ENCODE measurements at places on chromosomes 2 and 18.

- no peak for DNase-seq
These were observed 10.9 kb downstream of the NBEAL1 start for GRCh38 chr2:203025592-203025991.

GRCh38 chr2:204886713-204887112, 341.4 kb downstream of the PARD3B start:
- no peak for DNase-seq

DNA sequence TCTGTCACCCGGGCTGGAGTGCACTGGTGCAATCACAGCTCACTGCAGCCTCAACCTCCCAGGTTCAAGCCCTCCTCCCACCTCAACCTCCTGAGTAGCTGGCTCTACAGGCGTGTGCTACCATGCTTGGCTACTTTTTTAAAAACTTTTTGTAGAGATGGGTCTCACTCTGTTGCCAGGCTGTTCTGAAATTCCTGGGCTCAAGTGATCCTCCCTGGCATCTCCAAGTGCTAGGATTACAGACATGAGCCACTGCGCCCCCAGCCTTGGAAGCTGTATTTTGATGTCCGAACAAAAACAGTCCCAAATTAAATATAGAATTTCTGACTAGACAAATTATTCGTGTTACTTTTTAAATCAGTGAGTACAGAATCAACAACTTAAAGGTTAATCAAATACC, 97.4 kb downstream of the ZNF516 start:
- DNase-seq = no peak

GRCh38 chr2:105573490-105573889, 171.2 kb upstream of the NCK2 start:
- no peak for DNase-seq

GRCh38 chr2:31386648-31387047, 27.9 kb downstream of the XDH start:
- DNase-seq = no peak

DNA sequence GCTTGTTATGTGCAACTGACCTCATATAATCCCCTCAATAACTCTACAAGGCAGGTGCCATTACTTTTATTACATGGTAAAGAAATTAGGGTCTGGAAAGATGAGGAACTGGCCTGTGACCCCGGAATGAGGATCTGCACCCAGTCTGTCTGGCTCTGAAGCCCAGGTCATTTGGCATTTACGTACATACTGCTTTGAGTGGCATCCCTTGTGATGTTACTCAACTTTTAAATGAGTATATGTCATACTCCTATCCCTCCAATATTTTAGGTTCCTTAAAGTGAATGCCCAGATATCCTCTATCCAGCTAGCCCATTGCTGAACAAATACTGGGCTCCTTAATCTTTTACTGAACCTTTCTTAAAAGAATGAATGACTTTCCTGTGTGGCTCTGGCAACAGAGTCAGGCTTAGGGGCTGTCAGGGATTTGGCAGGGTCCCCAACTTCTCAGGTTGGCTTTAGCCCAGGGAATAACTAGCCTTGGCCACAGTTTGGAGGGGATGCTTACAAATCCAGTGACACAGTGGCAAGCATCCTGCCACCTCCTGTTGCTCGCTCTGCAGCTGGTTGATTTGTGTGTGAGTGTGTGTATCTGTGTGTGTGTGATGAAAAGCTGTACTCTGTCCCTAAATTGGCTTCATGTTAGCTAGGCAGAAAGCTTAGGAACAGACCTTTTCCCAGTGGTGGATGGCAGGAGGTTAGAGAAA, 3.4 kb upstream of the CXCR4 start:
- no peak for DNase-seq

DNA sequence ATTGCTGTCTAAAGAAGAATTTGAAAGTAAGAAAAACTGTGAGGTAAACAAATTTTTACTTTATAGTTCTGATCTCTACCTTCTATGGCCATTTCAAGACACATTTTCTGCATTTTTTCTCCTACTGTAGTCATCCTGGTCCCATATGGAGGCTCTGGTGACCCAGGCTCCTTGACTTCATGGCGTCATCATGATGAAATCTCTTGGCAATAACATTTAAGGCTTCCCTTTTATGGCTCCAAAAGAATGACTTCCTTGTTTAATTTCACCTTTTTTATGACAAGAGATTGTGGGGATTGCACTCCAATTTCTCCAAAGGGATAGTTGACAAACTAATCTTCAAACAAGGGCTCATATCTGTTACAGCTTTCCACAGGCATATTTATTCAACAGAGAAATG, 143.0 kb upstream of the SCN7A start:
- no peak for DNase-seq

- peak; percentile 21 for DNase-seq
These were observed 29.3 kb downstream of the AQP12A start for GRCh38 chr2:240720686-240721595.

DNA sequence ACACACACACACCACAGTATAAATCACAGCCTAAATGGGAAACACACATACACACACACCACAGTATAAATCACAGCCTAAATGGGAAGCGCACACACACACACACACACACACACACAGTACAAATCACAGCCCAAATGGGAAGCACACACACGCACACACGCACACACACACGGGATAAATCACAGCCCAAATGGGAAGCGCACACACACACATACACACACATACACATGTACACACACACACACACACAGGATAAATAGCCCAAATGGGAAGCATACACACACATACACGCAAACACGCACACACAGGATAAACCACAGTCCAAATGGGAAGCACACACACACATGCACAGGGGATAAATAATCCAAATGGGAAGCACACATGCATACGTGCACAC, 68.1 kb downstream of the ADNP2 start:
- no peak for DNase-seq

- DNase-seq = no peak
These were observed 101.5 kb downstream of the MAP2 start for GRCh38 chr2:209525331-209525730.

DNA sequence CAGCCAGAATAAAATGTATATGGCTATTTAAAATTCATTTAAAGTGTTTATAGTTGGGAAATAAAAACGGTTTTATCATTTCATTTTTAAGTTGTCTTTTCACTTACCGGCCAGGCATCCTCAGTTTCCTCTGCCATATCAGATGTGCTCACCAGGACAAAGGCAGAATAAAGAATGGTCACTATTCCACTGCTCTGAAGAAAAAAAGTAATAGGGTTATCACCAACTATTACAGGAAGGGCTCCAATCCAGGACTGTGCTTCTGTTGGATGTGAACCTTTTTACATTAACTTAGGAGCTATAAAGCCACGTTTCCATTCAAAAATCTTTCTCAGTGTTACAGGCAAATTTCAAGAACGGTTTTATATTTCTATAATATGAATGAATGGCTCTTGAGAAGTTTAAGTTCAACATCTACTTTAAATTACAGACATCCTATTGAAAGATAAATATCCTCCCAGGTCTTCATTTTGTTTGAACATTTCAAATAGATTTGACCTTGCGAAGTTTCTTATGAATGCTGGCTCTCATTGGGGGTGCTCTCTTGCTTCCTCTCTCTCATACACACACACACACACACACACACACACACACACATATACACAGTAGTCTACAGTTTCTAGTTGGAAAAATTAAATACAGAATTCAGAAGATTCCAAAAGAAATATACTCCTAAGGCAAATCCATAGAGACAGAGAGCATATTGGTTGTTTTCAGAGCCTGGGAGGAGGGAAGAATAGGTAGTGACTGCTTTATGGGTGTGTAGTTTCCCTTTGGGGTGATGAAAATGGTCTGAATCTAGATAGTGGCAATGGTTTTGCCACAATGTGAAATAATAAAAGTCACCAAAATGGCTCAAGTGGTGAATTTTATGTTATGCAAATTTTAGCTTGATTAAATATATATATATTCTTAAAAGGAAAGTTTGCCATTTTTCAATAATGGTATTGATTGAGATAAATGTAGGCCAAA, 2.9 kb upstream of the SLC40A1 start:
- no peak for DNase-seq

DNA sequence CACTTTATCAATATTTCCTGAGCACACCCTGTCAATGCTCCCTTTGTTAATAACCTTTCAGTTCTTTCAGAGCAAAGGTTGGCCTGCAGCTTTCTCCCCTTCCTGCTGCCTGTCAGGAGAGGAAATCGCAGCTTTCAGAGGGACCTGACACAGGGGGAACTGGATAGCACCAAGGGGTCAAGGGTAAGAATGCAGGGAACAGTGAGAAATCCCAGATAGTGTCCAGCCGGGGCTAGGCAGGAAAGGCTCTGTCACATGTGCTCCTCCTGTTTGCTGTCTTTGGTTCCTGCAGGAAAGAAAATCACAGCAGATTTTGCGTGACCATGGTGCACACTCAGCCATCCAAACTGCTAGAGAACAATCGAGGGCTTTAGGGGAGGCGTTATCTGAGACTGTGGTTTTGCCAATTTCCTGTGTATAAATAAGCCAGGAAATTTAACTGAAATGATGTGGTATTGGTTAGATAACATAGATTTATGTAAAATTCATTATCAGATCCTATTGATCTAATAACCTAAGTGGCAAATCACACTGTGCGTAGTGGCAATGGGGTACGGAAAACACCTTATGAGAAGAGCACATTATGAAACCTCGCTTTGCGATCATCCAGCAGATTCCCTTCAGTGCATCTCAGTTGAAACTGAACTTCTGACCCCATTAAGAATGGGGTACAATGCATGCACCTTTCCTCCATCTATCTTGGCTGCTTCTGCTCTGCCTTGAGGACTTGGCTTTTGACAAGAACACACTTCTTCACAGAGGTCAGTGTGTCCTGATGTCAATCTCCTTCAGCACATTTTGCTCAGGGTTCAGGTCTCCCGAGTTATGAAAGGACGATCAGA, 178.0 kb downstream of the ICOS start:
- DNase-seq = no peak

- no peak for DNase-seq
These were observed 116.6 kb downstream of the LIPG start for GRCh38 chr18:49678440-49678839.

DNA sequence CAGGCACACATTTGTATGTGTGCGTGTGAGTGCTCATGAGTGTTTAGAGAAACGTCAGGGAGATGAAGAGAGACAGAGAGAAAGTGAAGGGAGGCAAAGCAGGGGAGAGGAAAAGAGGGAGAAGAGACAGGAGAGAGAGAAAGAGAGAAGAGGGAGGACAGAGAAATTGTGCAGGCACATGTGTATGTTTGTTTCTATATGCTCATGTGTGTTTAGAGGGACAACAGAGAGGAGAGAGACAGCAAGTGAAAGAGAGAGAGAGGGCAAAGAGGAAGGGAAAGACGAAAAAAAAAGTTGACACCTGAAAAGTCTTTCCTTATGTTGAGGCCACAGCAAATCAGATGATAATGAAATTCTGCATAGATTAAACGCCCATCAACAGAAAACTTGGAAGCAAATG, 541.1 kb downstream of the TNS1 start:
- no peak for DNase-seq

- no peak for DNase-seq
These were observed 138.4 kb downstream of the OTX1 start for GRCh38 chr2:63189026-63189425.

DNA sequence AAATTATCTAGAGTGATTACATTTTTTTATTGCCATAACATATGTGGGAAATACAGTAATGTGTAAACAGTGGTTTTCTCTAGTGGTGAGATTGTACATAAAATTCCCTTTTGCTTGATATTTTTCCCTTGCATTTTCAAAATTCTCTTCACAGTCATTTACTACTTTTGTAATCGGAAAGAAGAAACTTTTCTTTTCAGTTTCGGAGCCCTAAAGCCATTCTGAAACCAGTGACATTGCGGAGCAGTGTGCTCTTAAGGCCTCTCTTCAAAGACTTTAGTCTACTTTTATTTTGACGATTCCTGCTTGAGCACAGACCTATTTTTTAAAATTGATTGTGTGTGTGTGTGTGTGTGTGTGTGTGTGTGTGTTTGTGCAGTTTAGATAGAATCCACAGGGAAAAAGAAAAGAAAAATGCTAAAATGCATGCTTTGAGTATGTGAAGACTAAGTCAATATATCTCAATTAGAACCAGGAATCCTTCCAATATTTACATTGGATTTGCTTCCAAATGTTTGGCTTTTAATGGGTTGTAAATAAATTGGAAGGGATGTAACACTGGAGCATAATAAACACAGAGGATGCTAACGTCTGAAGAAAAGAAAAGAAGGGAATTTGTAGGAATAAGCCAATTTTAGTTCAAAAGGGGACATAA, 357.4 kb downstream of the RND3 start:
- DNase-seq = no peak

DNA sequence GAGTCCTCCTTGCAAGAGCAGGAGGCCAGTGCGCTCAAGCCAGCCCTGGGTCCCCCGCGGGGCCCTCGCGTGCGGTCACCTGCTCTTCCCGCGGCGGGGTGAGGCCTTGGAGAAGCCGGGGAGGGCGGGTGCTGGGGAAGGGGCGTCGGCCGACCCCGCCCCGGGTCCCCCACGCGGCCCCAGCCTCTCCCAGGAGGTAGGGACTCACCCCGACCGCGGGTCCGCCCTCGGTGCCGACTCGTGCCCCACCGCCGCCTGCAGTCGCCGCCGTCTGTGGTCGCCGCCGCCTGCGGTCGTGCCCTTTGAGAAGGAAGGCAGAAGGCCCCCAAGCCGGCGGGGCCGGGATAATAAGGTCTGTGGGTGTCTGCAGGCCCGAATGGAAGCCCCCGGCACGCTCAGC, 32.7 kb downstream of the SERPINB8 start:
- no peak for DNase-seq

- DNase-seq = no peak
These were observed 84.1 kb downstream of the CTIF start for GRCh38 chr18:48622911-48623431.

DNA sequence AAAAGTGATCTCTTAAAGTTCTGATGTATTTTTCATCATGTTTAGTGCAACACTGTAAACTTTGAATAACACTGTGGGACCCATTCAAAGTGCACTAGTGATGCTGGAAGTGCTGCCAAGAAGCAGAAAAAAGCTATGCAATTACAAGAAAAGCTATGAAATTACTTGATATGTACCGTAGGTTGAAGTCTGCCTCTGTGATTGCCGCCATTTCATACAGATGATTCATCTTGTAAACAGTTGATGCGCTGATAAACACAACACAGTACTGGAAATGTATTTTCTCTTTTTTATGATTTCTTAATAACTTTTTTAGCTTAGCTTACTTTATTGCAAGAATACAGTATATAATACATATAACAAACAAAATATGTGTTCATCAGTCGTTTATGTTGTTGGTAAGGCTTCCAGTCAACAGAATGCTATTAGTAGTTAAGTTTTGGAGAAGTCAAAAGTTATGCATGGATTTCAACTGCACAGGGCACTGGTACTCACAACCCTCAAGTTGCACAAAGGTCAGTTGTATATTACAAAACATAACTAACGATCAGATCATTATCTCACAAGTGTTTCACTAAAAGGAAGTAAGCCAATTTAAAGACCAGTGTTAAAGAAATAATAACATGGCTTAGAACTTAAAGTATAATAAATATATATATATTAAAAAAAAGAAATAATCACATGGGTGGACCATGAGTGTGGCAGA, 82.0 kb downstream of the SGPP2 start:
- no peak for DNase-seq

GRCh38 chr2:239175181-239175580, 225.6 kb downstream of the HDAC4 start:
- DNase-seq = no peak

- DNase-seq = no peak
These were observed 60.2 kb downstream of the CDCA7 start for GRCh38 chr2:173414823-173415322.

Measured in hippocampal formation (tissue), 2 donors.